ENCODE measurements at places on chromosomes 3 and 15.

GRCh38 chr3:151770956-151771355, 37.2 kb downstream of the AADACL2 start:
- no peak for DNase-seq

GRCh38 chr3:135106445-135106844, 311.4 kb downstream of the EPHB1 start:
- DNase-seq = no peak

- no peak for DNase-seq
Measured at GRCh38 chr3:108062051-108062450, 28.8 kb downstream of the CD47 start.

DNA sequence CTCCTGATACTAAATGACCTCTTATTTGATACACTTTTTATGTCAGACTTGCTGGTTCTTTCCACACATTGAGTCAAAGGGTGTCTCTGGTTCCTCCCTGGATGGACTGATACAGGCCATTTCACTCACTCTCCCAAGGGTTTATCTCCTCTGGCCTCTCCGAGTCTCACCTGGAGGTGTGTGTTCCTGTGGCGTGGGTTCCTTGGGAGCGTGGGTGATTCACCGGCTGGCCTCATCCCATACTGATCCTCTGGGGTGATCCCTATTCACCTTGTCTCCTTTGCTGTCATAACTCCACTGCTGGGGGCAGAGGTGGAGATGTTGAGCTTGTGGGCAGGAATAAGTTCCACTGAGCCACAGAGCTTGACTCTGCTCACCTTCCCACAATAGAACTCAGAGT, 61.1 kb downstream of the ST6GAL1 start:
- no peak for DNase-seq

DNA sequence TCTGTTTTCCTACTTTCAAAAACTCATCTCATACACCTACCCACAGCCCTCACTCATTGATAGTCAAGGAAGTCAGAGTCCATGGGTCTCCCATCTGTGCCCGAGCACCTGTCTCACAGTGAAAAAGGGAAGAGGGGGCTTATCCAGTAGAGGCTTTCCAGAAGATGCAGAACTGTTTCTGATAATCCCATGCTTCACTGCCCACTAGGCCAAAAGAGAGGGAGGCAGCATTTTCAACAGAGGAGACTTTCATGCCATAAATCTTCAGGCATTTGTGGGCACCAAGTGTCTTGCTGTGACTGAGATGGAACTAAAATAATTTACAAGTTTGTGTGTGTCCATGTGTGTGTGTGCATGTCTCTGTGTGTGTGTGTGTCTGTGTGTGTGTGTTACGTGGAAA, 117.9 kb upstream of the PHLDB2 start:
- no peak for DNase-seq

DNA sequence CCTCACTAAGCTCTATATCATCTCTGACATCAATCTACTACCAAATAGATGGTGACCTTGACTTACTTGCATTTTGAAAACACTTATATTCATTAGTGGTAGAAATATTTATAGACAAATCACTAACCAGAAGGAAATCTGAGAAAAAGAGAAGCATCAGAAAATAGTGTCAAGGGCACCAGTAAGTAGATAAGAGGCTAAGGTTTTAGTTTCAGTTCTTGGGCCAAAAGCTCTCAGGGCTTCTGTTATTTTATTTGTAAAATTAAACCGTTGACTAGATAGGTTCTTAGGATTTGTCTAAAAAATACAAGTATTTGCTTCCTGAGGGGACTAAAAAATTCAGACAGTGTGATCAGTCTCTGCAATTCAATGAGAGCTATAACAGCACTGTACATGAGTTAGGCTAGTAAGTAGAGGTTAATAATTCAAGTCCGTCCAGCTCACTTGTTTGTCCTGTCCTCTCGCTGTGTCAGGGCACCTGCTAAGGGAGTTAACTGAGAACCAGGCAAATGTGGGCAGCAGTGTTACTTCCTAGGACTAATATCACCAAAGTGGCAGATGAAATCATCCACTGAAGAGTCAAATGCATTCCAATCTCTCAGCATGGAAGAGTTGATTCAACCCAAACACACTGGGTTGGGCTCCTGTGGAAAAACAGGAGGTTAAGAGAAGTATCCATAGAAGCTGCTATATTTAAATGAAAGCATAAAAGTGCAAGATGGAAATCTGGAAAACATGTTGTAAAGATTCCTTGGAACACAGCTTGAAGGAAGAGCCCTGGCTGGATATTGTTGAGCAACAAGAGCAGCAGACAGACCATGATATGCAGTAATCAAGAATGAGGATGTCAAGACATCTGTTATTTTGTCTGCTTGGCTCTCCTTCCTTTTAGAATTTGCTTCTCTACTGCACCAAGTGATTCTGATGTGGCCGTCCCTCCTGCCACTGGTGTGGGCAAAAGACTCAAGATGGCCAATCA, 134.9 kb upstream of the ZBTB20 start:
- no peak for DNase-seq

- no peak for DNase-seq
Measured at GRCh38 chr15:98085003-98085639, 124.6 kb downstream of the ARRDC4 start.

DNA sequence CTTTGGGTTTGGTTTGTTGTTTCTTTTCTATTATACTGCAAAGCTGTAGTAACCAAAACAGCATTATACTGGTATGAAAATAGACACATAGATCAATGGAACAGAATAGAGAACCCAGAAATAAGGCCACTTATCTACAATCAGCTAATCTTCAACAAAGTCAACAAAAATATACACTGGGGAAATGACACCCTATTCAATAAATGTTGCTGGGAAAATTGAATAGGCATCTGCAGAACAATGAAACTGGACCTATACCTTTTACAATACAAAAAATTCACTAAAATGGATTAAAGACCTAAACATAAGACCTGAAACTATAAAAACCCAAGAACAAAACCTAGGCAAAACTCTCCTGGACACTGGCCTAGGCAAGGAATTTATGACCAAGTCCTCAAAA, 52.9 kb downstream of the TLNRD1 start:
- DNase-seq = no peak

DNA sequence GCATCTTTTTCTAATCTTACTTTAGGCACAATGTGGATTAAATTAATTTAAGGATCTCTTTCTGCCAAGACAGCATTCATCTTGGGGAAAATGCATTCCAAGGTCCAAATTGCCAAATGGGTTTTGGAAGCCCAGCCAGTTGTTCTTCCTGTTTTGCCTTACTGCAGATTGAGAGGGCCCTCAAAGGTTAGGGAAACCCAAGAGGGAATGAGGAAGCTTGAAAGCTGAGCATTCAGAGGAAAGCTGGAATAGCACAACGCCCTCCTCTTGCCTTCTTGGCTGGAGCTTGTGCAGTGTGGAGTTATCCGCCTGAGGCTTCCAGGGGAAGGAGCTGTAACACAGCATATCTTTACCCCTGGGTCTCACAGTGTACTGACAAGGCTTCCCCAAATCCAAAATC, 18.2 kb upstream of the SACM1L start:
- no peak for DNase-seq

GRCh38 chr3:27556887-27557286, 72.7 kb upstream of the SLC4A7 start:
- no peak for DNase-seq

All from stimulated activated CD8-positive, alpha-beta memory T cell treated with anti-CD3 and anti-CD28 coated beads, Interleukin-7, amount 100 ng/mL, for 1 hour (primary cell).